ENCODE measurements at places on chromosomes 6 and 20.

GRCh38 chr6:49499126-49499525, 597 bp upstream of the GLYATL3 start:
- DNase-seq = no peak

DNA sequence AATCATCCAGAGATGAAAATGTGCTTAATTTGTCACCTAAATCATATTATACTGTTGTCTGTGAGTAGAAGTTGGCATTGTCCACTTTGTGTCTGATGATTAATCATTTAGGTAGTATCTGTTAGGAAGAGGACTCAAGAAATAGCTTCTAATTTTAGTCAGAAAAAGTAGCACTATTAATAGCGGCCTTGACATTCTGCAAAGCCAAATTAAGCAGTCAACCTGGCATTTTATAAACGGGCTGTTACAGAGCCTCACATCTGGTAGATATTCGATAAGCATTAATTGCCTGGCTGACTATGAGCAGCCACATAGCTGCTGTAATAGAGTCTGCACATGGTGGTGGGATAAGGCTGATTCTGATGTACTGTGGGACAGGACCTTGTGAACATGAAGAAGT, 99.5 kb downstream of the KLHL32 start:
- DNase-seq = no peak

DNA sequence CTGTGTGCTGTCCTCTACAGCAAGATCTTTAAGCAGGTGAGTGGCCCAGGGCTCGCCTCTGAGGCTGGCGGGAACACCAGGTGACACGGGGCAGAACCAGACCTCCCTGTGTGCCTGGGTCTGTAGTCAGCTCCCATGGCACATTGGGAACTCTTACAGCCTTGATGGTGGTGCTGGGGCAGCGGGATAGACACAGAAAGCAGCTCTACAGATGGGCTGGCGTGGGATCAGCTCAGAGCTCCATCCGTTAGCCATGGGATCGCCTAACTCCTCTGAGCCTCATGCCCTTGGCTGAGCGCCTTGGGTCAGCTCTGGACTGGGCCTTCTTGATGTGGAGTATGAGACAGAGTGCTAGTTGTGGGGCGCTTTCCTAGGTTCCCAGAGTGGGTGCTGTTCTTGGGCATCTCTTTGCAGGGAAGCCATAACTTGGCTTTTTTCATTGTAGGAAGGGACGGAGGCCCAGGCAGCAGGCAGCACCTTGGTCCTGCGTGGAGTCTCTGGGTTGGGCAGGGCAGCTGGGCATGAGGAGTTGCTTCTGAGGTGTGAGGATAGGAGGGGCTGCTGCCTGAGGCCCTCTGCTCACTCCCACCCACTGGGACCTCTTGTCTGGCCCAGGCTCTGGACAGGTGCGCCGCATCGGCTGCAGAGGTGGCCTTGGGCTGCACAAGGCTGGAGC, 51.3 kb downstream of the EFCAB8 start:
- no peak for DNase-seq

DNA sequence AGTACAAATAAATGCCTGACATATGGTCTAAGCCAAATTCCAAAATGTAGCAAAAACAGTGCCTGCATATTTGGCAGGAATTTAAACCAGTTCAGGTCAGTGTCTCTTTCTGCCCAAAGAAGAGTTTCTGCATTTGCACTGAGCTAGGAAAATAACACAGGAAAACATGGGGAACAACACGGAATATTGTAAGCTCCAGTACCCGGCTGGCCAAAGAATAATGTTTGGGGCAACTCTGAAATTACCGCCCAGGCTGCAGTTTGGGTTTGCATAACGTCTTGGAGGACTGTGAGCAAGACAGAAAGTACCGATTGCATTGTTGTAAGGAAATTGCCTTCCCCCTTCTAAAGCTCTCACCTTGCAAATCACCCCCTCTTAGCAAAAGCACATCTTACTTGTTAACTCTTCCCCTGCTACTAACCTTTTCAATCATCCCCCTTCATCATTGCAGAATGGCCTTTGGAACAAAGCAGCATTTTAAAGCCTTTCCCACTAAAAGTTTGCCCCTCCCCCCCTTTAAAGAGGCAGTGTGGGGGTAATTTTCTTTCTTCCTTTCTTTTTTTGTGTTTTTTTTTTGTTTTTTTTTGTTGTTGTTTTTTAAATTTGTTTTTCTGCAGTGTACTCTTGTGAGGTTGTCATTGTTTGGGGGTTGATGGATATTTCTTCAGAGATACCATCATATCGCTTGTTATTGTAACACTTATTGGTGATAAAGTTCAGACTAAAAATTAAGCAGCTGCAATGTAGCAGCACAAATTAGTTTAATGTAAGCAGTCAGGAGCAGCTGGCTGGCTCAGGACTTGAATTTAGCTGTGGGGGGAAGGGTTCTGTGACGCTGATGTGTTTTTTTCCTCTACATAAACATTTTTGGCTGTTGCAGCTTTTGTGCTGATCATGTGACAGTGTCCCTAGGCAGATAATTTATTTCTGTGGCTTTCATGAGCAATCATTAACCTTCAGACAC, 100.0 kb upstream of the CITED2 start:
- peak; percentile 25 for DNase-seq

GRCh38 chr6:25089442-25089841, 153.7 kb upstream of the RIPOR2 start:
- no peak for DNase-seq

- DNase-seq = no peak
Measured at GRCh38 chr6:118905851-118906250, 11.9 kb downstream of the ASF1A start.

- DNase-seq = no peak
Measured at GRCh38 chr6:24223115-24223919, 97.3 kb downstream of the NRSN1 start.
